Activated T-cell treated with anti-CD3 and anti-CD28 coated beads for 4 hours (primary cell): ENCODE measurements at places on chromosomes 16 and 17.

DNA sequence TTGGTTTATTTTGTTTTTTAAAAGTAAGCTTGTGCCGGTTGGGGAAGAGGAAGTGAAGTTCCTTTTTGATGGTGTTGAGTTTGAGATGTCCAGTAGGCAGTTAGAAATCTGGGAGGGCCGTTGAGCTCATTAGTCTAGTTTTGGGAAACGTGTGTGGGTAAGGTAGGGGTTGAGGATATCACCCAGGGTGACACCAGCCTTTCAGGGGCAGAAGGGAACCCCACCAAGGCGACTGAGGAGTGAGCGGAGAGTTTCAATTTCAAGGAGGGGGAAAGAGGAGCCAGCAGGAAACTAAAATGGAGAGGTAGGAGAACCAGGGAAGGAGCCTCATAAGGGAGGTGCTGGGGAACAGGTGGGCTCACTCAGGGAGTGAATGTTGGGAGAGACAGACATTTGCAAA lies 22.7 kb downstream of the HAPSTR1 start:
- DNase-seq, result no peak

DNA sequence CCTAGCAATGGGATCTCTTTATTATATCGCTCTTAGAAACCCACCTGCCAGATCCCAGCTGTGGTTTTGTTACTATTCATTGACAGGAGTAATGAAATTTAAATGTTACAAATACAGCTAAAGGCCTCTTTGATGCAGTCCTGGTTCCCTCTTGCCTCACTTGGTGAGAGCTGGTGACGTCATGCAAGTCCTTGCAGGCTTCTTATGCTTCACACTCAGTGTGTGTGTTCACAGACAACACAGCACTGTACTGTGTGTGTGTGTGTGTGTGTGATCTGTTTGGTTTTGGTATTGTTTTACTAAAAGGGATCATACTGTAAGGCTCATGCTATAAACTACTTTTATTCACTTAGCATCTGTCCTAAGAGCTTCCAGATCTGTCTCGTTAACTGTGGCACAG lies 75.0 kb downstream of the USP22 start:
- DNase-seq, result no peak

DNA sequence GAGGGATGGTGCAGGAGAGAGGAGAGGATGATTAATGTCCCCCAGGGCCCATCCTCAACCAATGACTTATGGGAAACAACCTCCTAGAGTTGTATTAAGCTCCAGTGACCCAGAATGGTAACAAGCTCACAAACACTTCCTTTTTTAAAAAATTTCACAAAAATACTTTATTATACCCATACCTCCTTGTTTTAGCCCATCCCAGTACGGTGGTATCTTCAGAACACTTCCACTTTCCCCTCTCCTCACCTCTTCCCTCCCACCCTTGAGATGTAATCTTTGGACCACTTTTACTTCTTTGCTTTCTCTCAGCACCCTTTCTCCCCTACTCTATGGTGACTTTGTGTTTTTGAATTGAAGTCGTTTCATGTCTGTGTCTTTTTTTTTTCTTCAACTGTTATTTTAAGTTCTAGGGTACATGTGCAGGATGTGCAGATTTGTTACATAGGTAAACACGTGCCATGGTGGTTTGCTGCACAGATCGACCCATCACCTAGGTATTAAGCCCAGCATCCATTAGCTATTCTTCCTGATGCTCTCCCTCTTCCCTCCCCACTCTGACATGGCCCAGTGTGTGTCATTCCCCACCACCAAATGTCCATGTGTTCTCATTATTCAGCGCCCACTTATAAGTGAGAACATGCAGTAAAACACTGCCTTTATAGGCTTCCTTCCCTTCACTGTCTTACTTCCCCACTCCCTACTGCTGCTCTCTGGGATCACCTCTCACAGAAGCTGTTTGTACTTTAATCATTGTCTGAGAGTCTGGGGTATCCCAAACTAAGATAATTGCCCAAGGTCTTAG lies 124.5 kb downstream of the PRKCB start:
- no peak for DNase-seq

DNA sequence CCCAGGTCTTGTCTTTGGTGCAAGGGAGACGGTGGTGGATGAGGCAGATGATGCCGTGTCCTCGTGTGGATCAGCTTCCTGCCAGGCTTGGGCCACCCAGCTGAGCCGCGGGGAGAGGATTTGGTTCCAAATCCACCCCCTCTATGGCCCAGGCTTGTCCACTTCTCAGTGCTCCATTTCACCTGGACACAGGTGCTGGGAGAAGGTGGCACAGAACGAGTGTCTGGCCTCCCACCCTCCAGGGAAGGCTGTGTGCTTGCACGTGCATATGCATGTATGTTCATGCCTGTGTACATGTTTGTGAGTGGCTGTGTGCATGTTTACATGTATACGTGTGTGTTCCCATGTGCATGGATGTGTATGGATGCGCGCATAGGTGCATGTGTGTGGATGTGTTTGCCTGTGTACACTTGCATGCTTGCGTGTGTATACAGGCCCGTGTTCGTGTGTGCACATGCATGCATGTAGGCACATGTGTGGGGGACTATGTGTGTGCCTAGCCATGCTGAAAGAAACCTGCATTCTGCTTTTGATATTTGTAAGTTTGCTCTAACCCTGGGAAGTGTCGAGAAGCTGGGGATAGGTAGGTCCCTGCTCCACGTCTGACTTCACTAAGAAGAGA lies 196.3 kb downstream of the IRF8 start:
- no peak for DNase-seq

GRCh38 chr17:31842195-31843069 lies 16.6 kb downstream of the COPRS start:
- peak; percentile 56 for DNase-seq

DNA sequence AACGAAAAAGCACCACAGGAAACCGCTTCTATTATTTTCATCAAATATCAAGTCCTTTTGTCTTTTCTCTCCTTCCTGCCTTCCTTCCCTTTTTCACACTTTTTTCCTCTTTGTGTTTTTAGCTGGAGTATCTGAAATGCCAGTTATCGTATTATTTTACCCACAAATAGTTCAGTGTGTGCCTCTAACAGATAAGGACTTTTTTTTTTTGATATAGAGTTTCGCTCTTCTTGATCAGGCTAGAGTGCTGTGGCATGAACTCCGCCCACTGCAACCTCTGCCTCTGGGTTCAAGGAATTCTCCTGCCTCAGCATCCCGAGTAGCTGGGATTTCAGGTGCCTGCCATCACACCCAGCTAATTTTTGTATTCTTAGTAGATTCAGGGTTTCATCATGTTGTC lies 10.7 kb downstream of the DNAAF1 start:
- no peak for DNase-seq

DNA sequence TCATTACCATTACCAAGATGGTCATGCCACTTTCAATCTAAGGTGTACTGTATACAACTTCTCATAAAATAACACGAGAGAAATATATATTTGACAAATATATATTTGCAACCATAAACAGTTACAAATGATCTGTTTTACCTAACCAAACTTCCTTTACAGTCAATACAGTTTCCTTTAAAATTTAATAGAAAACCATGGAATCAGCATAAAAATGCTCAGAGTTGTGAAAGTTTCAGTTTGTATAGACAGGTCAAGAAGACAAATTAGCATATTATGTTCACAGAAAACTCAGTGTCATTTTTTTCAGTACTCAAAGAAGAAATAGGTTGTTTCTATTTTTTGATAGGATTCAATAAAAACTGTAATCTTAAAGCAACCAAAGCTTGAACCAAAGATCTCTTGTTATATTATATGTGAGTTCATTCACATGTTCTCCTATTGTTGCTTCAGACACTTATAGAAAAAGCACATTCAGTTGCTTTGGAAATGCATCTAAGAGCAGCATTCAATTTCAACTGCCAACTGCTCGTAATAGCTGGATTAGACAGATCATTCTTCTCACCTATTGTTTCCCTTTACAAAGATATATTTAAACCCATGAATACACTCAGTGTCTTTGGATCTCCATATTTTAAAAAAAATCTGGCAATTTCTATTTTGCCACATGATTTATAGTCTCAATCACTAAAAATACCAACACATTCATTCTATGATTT lies 15.1 kb downstream of the SSH2 start:
- DNase-seq, result no peak

GRCh38 chr17:8922928-8923327 lies 42.6 kb downstream of the PIK3R5 start:
- DNase-seq, result no peak

GRCh38 chr16:17474572-17474971 lies 3.8 kb upstream of the XYLT1 start:
- no peak for DNase-seq

- DNase-seq, result no peak
Measured at GRCh38 chr17:8869114-8869815, 1.8 kb upstream of the PIK3R6 start.

- no peak for DNase-seq
Measured at GRCh38 chr16:25121824-25122600, 10.5 kb downstream of the LCMT1 start.

DNA sequence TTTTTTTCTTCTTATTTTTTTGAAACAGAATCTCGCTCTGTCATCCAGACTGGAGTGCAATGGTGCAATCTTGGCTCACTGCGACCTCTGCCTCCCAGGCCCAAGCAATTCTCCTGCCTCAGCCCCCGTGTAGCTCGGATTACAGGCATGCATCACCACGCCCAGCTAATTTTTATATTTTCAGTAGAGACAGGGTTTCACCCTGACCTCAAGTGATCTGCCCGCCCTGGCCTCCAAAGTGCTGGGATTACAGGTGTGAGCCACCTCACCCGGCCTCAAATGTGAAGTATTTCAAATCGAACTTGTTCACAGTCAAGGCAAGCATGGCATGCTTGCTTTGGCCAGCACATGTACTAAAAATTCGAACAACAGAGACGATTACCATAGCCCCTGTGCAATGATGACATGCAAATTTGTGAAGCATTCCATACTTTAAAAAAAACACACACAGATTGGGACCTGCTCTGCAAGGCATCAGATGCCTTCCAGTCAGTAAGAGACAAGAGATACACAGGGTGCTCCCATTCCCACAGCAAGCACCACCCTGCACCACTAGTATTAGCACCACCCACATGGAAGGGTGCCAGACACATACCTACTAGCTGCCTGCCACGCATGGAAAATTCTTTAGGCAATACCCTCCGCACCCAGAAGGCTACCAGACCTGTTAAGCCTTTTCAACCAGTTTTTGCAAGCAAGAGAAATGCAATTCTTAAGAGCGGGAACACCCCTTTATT lies 47.2 kb downstream of the ANKRD11 start:
- no peak for DNase-seq

- no peak for DNase-seq
Measured at GRCh38 chr16:12054396-12054795, 77.9 kb downstream of the SNX29 start.

GRCh38 chr16:72018470-72018869 lies 9.9 kb downstream of the DHODH start:
- DNase-seq, result no peak

GRCh38 chr17:673200-673681 lies 41.4 kb downstream of the VPS53 start:
- no peak for DNase-seq

- no peak for DNase-seq
Measured at GRCh38 chr17:44324092-44324570, 492 bp downstream of the SLC25A39 start.

DNA sequence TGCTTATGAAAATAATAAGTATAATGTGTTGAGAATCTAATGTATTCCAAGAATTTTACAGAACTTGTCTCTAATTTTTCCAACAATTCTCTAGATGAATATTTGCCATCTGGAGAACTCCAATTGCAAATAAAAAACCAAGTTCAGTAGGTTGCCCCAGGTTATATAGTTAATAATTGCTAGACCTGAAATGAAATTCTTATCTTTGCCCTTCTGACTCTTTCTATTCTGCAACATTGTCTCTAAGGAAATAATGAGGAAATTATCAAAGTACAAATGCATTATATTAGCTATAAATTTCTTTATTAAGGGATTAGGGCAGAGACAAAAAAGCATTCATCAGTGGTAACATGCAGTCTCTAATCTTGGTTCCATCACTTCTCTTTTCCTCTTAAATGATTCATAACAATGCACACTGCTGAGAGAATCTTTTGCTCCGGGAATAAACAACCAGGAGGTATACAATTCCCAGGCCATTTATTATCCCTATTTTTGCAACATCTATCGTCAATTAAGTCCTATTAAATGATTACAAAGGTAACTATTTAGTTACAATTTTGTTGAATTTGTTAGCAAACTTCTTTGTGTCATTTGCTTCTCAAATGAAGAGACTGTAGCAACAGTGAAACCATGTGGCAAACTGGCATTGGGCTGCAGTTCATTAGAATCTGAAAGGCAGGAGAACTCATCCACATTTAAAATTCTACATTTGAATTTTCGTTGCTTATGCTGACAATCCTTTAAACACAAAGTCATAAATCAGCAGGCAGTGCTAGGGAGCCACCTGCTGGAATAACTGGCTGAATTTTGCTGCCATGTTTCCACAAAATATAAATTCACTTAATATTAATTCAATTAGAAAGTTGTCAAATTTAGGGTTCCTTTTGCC lies 349.6 kb downstream of the KIF2B start:
- no peak for DNase-seq

- no peak for DNase-seq
Measured at GRCh38 chr16:5589812-5590373, 492.3 kb upstream of the EEF2KMT start.

DNA sequence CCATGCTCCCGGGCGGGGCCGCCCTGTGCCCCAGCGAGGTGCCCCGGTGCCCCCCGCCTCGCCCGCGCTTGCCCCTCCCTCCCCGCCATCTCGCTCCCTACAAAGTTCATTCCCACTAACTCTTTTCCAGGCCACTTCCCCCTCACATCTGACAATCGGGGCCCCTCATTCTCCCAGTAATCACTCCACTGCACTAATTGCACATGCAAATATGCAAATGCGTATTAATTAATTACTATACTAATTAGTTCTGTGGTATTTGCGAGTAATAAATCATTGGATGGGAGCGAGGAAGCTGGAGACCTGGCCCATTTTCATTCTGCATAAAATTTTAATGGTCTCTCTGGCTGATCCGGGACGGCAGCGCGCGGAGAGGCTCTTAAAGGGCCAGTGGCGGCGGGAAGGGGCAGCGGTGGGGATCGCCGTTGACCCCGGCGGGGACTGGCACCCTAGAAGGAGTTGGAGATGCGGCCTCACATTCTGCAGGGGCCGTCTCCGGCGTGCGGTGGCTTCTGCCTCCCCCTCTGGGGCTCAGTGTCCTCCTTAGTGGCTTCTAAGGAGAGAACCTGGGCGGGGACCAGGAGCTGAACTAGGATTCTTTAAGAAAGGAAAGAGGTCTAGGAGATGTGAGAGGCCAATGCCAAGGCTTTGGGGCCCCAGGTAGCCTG lies 8.4 kb upstream of the PPP1R1B start:
- no peak for DNase-seq

DNA sequence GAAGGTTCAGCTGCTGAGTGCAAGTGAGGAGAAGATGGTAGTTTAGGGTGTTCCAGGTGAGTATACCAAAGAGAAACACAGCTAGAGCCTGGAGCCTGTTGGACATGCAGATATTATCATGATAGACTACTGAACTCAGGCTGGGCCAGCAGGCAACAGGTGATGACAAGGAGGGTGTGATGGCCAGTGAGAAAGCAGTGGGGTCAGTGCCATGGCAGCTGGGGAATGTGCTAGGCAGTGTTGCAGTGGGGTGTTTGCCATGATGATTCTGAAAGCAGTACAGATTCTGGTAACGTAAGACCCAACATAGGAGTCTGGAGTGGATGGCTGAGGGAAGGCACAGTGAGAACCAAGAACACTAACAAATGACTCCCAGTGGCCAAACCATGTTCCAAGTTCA lies 57.4 kb downstream of the SHISA6 start:
- no peak for DNase-seq

GRCh38 chr17:4785311-4786105 lies 656 bp downstream of the VMO1 start:
- no peak for DNase-seq
